Left lung (tissue), 14 donors: ENCODE measurements at places on chromosomes 7 and 10. TPM values are rescaled to one million over a fixed set of nuclear protein-coding genes. Genes with fewer than 3 reads are reported as not detected.

DNA sequence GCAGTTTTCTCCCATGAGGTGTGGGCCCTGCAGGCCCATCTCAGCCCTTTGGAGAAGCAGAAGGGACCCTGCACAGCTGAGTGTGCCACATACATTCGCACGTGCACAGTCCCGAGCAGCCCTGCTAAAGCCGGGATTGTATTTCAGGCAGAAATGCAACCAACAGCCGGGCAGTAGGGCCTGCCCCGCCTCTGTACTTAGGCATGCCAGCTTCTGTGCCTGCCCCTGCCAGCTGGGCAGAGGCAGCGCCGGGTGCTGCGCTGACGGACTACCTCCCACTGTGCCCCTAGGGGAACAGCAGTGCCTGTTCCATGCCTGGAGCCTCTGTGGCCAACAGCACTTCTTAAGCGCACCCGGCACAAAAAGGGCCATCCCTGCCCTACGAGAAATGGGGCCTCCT, 170.3 kb downstream of the NEURL1 start:
- no peak for DNase-seq

- DNase-seq = no peak
Measured at GRCh38 chr7:118182593-118183427, 1.2 kb upstream of the LSM8 start.

DNA sequence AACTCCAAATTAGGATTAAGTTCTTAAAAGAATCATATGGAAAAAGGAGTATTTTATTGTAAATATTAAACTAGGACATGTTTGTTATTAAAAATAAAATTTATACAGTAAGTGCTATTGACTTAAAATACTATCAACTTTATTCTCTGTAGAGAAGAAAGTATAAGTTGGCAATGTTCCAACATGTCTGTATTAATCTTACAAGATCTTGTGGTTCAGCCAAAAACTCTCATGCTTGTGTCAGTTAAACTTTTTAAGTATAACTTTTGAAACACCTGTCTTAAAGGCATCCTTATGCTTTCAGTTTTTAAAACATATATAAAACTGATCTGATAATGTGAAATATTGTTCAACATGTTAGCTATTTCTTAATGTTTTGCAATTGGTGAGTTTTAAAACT, 160.7 kb downstream of the ZEB1 start:
- DNase-seq = no peak

DNA sequence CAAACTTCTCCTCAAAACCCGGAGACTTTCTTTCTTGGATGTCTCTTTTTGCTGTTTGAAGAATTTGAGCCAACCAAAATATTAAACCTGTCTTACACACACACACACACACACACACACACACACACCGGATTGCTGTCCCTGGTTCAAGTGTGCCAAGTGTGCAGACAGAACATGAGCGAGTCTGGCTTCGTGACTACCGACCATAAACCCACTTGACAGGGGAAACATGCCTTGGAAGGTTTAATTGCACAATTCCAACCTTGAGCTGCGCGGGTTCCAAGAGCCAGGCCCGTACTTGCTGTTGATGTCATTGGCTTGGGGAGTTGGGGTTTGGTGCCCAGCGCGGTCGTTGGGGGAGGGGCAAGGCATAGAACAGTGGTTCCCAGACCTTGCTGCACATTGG, 1.7 kb downstream of the EGFR start:
- peak; percentile 69 for DNase-seq

- DNase-seq = no peak
Measured at GRCh38 chr7:155610633-155611193, 33.7 kb upstream of the RBM33 start.

GRCh38 chr7:130136579-130137167, 66.3 kb downstream of the KLHDC10 start:
- DNase-seq = no peak

BTBD16 gene
- 0.10 TPM for polyA plus RNA-seq

GIMAP7 gene
- polyA plus RNA-seq = 44.5 TPM

VCL gene
- 90.9 TPM for polyA plus RNA-seq
